Thoracic aorta (tissue), 2 donors: ENCODE measurements at places on chromosomes 13 and 19. TPM values are rescaled to one million over a fixed set of nuclear protein-coding genes. Genes with fewer than 3 reads are reported as not detected.

DNA sequence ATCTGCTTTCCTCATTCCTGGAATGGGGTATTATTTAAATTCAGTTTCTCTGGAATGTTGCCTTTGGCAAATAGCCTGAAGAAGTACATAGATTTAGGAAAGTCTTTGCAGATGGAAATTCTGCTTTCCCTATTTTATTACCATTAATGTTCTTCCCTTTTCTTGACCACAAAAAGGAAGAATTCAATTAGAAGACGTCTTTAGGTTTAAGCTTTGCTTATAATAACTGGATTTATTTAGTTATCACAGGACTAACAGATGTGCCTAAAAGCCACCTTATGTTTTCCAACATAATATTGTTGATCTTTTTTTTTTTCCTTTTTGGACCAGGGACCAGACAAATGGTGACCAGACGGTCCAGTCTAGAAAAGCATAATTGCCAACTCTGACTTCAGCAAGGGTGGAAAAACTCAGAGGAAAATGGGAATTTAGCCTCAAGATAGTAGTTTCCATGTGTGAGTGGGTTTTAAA lies 210.1 kb upstream of the SPRY2 start:
- DNase-seq: no peak
- H3K27ac ChIP-seq: no peak overlapping the region
- H3K4me1 ChIP-seq: peaks cover 18% of the 10 kb centered on the region
- H3K27me3 ChIP-seq: no peaks in the 10 kb centered on the region
- H3K4me3 ChIP-seq: no peak overlapping the region

The TEX101 gene
- not detected for total RNA-seq

GRCh38 chr13:46595885-46596275 lies 42.9 kb downstream of the LRCH1 start:
- peaks cover 61% of the 10 kb centered on the region for H3K4me1 ChIP-seq
- no peaks in the 10 kb centered on the region for H3K36me3 ChIP-seq
- no peak for DNase-seq

- no peaks in the 10 kb centered on the region for H3K27me3 ChIP-seq
- no peaks in the 10 kb centered on the region for H3K4me1 ChIP-seq
- no peak overlapping the region for H3K27ac ChIP-seq
These were observed 58.8 kb downstream of the GGACT start for GRCh38 chr13:100529666-100530377.

- peaks cover 33% of the 10 kb centered on the region for H3K4me1 ChIP-seq
- peaks cover under 1% of the 10 kb centered on the region for H3K36me3 ChIP-seq
- no peaks in the 10 kb centered on the region for H3K27me3 ChIP-seq
- peak overlapping the region; percentile 73 for H3K27ac ChIP-seq
- H3K4me3 ChIP-seq: peak overlapping the region; percentile 83
These were observed 568 bp downstream of the FUZ start for GRCh38 chr19:49812452-49812996.

The TSHZ3 gene
- 10.2 TPM for total RNA-seq

The KLK7 gene
- total RNA-seq: not detected

The BORCS8 gene
- 15.4 TPM for total RNA-seq

GRCh38 chr19:29145756-29146155 lies 67.2 kb downstream of the UQCRFS1 start:
- no peaks in the 10 kb centered on the region for H3K36me3 ChIP-seq
- H3K4me3 ChIP-seq: no peak overlapping the region
- DNase-seq: no peak

The PGLYRP1 gene
- not detected for total RNA-seq

- H3K36me3 ChIP-seq: no peaks in the 10 kb centered on the region
- H3K4me1 ChIP-seq: no peaks in the 10 kb centered on the region
These were observed 321.1 kb upstream of the EDNRB start for GRCh38 chr13:78239714-78240113.

DNA sequence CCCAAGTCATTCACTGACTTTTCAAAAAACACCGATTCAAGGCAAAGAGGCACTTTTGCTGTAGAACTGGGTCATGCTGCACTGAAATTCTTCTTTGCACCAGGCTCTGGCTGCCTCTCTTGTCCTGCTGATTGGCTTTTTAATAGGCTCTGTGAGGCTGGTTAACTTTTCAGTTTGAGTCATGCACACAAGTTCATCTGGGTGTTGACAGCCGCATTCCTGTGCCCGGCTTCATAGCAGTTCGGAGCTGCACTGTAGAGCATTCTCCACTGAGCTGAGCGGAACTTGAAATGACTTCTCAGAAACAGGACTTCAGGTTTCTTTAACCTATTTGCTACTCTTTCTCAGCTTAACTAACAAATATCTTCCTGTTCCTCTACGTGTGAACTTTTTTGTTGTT lies 978.3 kb downstream of the UQCRFS1 start:
- no peaks in the 10 kb centered on the region for H3K4me1 ChIP-seq
- DNase-seq: no peak
- H3K27me3 ChIP-seq: no peaks in the 10 kb centered on the region
- H3K4me3 ChIP-seq: no peak overlapping the region
- no peaks in the 10 kb centered on the region for H3K36me3 ChIP-seq

GRCh38 chr13:48126944-48127830 lies 32.3 kb upstream of the MED4 start:
- peaks cover 36% of the 10 kb centered on the region for H3K4me1 ChIP-seq
- DNase-seq: peak; percentile 25
- no peaks in the 10 kb centered on the region for H3K27me3 ChIP-seq
- peak overlapping the region; percentile 39 for H3K4me3 ChIP-seq
- no peaks in the 10 kb centered on the region for H3K36me3 ChIP-seq

GRCh38 chr19:50833802-50834167 lies 411 bp upstream of the KLK15 start:
- no peaks in the 10 kb centered on the region for H3K27me3 ChIP-seq
- peaks cover 6% of the 10 kb centered on the region for H3K4me1 ChIP-seq
- H3K4me3 ChIP-seq: no peak overlapping the region
- DNase-seq: no peak

GRCh38 chr19:35540356-35540927 lies 5.0 kb upstream of the TMEM147 start:
- H3K36me3 ChIP-seq: no peaks in the 10 kb centered on the region
- no peak overlapping the region for H3K4me3 ChIP-seq
- H3K4me1 ChIP-seq: peaks cover 8% of the 10 kb centered on the region
- no peak for DNase-seq
- H3K27me3 ChIP-seq: no peaks in the 10 kb centered on the region

DNA sequence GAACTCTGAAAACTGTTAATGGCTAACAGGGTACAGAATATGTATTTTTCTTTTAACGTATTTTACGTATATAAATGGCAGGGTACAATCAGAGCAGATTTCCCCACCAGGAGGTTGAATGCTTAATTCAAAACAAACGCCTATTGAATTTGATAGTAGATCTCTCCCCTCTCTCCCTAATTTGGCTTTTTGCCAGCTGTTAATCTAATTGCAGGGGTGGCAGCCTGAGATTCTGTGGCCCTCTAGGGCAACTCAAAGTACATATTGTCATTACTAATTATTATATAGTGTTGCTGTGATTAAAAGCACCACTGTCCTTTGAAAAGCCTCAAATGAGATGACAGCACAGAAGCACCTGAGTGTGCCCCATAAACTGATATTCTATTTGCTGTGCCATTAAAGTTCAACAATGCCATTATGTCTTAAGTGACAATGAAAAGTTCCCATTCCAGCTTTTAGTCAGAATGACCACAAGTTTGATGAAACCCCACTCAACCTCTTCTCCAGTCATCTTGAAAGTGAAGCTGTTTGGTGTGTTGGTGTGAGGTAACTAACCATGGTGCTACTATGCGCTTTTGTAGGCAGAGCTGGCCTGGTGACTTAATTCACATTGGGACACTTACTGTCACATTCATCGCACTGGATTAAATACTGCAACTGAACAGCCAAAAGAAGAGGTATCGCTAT lies 351.4 kb downstream of the KCNRG start:
- H3K27ac ChIP-seq: no peak overlapping the region
- DNase-seq: no peak
- no peaks in the 10 kb centered on the region for H3K27me3 ChIP-seq

DNA sequence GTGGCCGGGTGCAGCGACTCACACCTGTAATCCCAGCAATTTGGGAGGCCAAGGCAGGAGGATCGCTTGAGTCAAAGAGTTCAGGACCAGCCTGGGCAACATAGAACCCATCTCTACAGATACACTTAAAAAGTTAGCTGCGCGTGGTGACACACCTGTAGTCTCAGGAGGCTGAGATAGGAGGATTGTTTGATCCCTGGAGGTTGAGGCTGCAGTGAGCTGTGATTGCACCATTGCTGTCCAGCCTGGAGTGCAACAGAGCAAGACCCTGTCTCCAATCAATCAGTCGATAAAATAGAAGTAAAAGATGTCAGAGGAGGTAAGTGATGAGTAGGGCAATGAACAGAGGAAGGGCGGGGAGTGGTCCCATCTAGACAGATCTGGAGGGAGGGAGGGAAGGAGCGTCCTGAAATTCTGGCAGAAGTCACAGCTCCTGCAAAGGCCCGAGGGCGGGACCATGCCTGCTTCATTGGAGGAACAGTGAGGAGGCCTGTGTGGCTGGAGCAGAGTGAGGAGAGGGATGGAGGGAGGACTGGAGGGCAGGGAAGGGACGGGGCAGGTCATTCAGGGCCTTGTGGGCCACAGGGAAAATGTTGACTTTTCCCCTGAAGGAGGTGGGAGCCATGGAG lies 9.7 kb downstream of the SMIM24 start:
- no peak overlapping the region for H3K4me3 ChIP-seq
- peaks cover 49% of the 10 kb centered on the region for H3K4me1 ChIP-seq
- no peak for DNase-seq
- no peaks in the 10 kb centered on the region for H3K27me3 ChIP-seq
- no peak overlapping the region for H3K27ac ChIP-seq

The SELENOW gene
- 1,102 TPM for total RNA-seq

- H3K27me3 ChIP-seq: no peaks in the 10 kb centered on the region
- no peak overlapping the region for H3K4me3 ChIP-seq
- H3K36me3 ChIP-seq: no peaks in the 10 kb centered on the region
- no peaks in the 10 kb centered on the region for H3K4me1 ChIP-seq
- H3K27ac ChIP-seq: no peak overlapping the region
- no peak for DNase-seq
These were observed 68.9 kb downstream of the FGF9 start for GRCh38 chr13:21739771-21740170.

DNA sequence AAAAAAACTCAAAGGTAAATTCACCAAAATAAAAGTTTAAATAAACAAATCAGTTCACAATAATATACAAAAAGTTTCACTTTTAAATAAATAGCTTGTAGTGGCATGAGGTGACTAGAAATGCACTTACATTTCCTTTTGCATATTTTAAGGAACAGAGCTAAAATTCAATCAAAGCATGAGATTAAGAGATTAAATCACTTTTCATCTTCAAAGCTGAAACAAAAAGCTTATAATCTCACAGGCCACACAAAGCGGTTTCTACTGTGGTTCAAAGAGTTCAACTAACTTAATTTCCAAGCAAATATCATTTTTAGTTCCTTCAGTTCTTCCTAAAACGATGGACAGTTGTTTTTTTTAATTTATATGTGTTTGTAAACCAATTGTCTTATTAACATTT lies 38.9 kb downstream of the TSC22D1 start:
- no peaks in the 10 kb centered on the region for H3K36me3 ChIP-seq
- H3K4me1 ChIP-seq: peaks cover 15% of the 10 kb centered on the region

- H3K4me1 ChIP-seq: peaks cover 31% of the 10 kb centered on the region
- peak overlapping the region; percentile 98 for H3K27ac ChIP-seq
- no peak for DNase-seq
- peak overlapping the region; percentile 98 for H3K4me3 ChIP-seq
These were observed 984 bp downstream of the SIX5 start for GRCh38 chr19:45767881-45768654.

DNA sequence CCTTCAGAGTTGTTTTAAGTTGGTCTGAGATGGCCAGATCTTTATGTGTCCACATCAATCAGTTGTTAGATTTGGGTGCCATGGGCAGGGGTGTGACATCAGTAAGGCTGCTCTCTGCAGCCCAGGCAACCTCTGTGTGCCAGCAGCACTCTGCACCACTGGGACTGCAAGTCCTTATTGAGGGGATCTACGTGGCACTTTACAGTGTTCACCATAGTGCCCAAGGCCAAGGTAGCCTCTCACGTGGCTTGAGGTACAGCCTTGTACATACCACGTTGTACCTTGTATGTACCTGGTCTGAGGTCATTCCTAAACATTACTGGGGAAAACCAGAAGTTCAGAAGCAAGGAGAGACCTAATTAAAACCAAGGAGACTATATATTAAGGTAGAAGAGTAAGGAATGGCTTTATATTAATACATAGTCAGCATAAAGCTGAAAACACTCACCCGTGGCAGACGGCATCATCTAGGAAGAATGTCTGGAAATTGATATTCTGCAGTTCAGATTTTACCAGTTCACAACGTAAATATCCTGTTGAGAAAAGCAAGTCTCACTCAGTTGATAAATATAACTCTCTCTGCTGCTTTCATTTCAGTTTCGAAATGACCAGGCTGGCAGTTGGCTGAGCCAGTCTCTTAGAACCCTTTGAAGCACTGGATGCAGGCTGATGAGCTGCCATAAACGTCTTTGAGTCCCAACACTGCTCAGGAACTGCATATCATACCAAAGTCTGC lies 128.8 kb downstream of the ZDHHC20 start:
- H3K27me3 ChIP-seq: no peaks in the 10 kb centered on the region
- no peak overlapping the region for H3K4me3 ChIP-seq
- no peaks in the 10 kb centered on the region for H3K4me1 ChIP-seq

The KLF1 gene
- total RNA-seq: not detected

DNA sequence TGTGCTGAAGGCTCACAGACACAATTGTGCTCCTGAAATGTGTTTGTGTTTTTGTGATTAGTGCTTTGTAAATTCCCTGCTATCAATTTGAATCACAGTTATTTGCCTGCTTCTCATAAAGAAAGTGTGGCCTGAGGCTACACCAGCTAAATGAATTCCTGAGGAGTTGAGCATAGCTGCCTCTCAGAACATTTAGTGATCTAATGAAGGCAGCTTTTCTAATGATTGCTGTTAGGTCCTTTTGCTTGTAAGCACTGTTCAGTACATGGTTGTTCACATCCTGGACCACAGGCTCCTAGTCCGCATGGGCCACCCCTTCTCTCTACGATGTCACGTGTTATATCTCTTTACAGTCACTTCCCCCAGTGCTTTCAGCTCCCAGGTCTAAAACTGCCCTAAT lies 238.2 kb downstream of the B3GLCT start:
- no peaks in the 10 kb centered on the region for H3K4me1 ChIP-seq
- H3K36me3 ChIP-seq: no peaks in the 10 kb centered on the region
- H3K4me3 ChIP-seq: no peak overlapping the region

The IGFL1 gene
- total RNA-seq: not detected

The NCR1 gene
- 2.2 TPM for total RNA-seq

GRCh38 chr13:102017248-102017647 lies 384.6 kb downstream of the FGF14 start:
- peaks cover 7% of the 10 kb centered on the region for H3K4me1 ChIP-seq
- H3K27me3 ChIP-seq: no peaks in the 10 kb centered on the region
- no peak overlapping the region for H3K4me3 ChIP-seq
- H3K27ac ChIP-seq: no peak overlapping the region
- H3K36me3 ChIP-seq: no peaks in the 10 kb centered on the region
- DNase-seq: no peak

- H3K4me3 ChIP-seq: no peak overlapping the region
- no peaks in the 10 kb centered on the region for H3K27me3 ChIP-seq
- DNase-seq: no peak
- peaks cover 23% of the 10 kb centered on the region for H3K36me3 ChIP-seq
These were observed 4.8 kb upstream of the VSIG10L start for GRCh38 chr19:51346742-51347141.

The TNNI3 gene
- not detected for total RNA-seq
